ENCODE measurements at places on chromosomes 12 and 14.
A peak's percentile ranks its signal among the peaks of the same experiment; 100 is the strongest.

DNA sequence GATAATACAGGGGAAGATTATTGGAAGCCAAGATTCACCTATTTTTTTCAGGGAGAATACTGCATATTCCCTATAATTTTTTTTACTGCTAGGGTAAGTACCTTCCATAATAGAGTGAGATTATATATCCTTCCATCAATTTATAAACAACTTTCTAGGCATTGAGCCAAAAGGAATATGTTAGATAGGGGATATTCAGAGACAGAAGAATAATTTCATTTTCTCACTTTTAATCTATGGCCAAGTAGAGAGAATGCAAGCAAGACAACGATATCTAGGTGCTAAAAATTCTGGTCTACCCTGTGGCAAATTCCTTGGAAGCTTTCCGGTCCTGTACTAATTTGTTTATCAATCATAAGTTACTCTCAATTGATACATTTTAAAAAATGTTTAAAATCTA, 69.7 kb upstream of the STAC3 start:
- no peak for DNase-seq

DNA sequence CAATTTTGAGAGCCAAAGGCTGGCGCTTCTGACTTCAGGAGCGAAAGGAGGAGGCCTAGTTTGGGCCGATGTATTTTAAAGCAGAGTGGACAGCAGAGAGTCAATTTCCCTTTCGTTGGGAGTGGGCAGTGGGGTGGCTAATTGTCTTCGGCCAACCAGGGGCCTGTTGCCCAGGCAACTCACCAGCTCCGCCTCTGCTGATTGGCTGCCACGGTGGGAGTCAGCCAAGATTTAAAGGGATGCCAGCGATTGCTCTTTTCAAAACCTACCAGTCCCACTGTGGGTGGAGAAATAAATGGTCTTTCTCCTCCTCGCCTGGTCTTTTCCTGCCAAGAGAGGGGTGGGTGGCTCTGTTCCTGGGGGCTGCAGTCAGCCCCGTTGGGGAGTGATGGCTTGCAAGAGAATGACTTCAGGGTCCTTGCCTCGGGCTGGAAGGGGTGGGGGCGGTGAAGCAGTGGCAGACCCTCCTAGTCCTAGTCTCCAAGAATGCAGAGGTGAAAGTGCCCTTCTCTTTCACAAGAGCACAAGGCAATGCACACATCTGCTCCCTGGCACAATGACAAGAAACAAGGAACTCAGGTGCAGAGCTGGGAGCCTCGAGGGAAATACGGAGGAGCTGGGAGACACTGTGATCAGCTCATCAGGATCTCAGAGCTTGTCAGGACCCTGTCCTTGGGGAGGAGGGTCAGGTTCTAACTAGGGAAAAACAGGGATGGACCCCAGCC, 37.7 kb downstream of the RASAL1 start:
- DNase-seq = no peak

- DNase-seq = no peak
Measured at GRCh38 chr12:114735680-114736374, 51.9 kb upstream of the TBX3 start.

DNA sequence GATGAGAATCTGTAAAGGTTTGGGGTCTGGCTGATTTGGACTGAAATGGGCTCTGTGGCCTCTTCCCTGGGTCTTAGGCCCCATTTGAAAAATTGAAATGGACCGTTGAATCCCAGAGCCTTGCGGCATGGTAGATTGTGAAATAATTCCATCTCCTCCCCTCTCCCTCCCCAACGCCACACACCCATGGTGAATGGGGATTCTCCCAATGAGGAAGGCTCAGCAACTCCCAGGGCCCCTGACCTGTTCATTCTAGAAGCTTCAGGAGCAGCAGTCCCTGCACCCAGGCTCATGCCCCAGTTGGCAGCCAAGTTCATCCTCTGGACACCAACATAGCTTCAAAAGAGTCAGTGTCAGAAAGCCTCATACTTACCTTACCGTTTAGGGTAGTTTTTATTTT, 217.4 kb downstream of the ZFP36L1 start:
- DNase-seq = no peak

- DNase-seq = no peak
Measured at GRCh38 chr14:31960039-31960438, 117.1 kb upstream of the ARHGAP5 start.

GRCh38 chr12:124497039-124497438, 70.4 kb downstream of the NCOR2 start:
- DNase-seq = peak; percentile 23

Data from bronchial epithelial cell (primary cell).